T-helper 9 cell (primary cell): ENCODE measurements at places on chromosomes 6 and 20.

DNA sequence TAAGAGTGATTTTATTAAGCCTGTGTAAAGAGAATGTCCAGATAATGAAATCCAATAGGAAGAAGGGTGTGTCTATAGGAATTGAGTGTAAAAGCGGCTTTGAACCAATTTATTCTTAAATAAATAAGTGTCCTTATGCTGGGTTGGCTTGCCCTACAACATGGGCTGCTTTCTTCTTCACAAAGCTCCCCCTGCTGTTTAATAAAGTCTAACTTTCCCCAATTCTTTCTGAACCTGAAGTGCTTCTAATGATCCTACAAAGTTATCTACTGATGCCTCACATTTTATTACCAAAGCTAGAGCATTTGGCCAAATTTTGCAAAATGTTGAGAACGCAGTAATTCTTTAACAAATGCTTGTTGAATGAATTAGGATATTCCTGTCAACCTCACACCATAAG is 36.3 kb upstream of the SIRT5 start:
- DNase-seq: no peak

DNA sequence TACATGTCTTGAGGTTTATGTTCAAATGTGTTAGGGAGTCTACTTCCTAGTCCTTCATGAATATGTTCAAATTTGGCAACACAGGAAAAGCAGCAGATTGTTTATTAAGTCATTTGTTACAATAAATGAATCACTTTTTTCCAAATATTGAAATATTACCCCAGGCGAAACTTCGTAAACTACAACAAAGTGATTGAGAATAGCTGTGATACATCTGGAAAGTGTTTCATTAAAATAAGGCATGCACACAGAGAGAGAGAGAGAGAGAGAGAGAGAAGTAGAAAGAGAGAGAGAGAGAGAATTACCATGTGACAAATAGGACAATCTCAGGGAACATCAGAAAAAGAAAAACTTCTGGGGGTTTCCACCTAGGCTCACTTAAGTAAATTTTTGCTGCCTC is 363.1 kb upstream of the PTCHD4 start:
- no peak for DNase-seq

DNA sequence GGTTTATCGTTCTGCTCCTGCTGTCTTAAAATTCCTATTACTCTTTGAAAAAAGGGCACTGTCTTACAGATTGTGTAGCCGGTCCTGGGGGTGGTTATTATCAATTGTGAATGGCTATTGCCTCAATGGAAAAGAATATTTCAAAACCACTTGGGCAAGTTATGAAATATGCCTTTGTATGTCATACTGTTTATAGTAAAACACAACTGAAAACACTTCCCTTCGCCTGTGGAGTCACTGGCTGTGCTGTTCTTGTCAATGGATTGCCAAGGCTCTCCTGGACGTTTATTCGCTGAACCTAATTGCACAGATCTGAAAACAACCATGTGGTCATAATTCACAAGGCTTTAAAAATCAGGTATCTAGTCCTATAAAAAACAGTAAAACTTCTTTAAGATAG is 47.8 kb upstream of the TAGAP start:
- no peak for DNase-seq

DNA sequence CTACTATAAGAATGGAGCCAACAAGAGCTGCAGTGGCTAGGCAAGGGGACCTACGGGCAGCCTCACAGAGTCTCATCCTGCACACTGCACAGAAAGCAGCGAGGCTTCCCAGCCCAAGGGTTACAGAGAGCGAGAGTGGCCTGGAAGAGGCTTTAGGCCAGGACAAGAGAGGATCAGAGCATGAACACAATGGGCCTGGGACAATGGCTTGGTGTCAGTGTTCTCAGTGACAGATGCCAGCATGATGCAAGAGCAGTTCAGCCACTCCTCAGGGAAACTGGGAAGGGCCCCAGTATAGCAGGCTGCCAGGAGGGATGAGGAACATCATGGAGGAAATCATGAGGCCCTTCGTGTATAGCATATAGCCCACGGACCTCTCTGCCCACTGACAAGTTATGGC is 108.0 kb downstream of the NUS1 start:
- no peak for DNase-seq

DNA sequence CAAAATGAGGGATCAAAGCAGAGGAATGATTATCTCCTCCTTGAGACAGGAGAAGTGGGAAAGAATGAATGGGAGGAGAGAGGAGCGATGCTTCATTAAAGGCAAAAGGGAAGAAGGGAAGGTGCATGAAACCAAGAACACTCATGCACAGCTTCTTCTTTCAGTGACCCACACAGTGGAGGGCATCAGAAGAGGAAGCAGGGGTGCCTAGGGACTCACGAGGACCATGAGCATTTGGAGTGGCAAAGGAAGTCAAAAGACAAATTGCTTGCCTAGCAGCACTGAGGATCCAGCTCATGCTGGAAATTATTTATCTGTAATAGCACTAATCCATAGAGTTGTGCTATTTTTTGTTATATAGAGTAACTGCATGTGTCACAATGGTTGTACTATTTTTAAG is 66.1 kb downstream of the SMLR1 start:
- no peak for DNase-seq

- no peak for DNase-seq
Observed at GRCh38 chr6:46220352-46221221, 49.8 kb upstream of the ENPP5 start.

GRCh38 chr6:83193747-83194566 is 800 bp downstream of the RWDD2A start:
- DNase-seq: peak; percentile 23

DNA sequence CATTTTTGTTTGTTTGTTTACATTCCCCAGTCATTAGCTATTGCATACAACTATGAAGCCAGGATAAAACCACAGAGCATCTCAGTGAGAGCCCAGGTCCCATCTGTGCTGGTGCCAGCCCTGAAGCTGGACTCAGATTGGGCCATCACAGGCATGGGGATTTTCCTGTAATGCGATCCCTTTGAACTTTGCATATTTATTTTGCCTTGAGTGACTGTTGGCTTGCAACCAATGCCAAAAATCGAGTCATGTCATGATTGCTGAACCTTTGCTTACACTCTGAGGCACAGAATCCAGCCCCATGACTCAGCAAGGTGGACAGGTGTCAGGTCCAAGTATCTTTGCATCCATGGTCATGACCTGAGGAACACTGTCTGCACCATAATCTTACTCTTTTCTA is 46.2 kb upstream of the GGTLC1 start:
- no peak for DNase-seq

DNA sequence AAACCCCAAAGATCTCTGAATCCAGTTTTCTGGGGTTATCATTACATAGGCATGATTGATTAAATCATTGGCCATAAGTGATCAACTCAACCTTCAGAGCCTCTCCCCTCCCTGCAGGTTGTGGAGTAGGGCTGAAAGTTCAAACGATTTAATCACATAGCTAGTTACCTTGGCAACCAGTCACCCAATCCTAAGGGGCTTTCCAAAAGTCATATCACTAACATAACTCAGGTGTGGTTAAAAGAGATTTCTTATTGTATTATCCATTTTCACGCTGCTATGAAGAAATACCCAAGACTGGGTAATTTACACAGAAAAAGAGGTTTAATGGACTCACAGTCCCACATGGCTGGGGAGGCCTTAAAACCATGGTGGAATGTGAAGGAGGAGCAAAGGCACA is 935.1 kb upstream of the SLC35B3 start:
- no peak for DNase-seq

DNA sequence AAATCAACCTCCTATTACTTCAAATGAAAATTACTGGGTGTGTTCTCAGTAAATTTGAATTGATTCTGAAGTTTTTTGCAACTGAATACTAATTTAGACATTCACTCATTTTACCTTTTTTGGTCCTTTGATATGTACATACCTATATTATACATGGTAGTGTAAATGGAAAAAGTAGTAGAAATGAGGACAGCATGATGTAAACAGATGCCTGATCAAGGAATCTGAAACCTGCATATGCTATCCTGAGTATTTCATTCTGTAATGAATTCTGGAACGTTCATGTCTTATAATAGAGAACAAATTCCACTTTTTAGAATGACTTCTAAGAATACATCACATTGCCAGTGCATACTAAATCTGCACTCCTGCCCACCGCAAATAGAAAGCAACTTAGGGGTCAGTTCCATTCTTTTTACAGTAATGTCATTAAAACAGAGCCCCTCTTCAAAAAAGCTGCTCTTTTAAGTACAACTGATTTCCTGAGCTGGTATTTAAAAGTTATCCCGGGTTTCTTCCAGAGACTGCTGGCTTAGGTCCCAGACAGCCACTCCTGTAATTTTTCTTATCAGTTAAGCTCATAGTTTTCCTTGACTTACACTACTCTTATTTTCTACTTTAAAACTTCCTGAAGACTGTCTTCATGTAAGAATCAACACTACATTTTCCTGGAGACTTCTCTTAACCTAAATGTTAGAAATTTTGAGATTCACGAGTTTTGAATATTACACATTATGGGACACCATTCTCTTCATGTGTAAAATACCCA is 48.4 kb downstream of the MAP3K7 start:
- no peak for DNase-seq

GRCh38 chr6:142708651-142709050 is 236.3 kb downstream of the HIVEP2 start:
- DNase-seq: no peak

DNA sequence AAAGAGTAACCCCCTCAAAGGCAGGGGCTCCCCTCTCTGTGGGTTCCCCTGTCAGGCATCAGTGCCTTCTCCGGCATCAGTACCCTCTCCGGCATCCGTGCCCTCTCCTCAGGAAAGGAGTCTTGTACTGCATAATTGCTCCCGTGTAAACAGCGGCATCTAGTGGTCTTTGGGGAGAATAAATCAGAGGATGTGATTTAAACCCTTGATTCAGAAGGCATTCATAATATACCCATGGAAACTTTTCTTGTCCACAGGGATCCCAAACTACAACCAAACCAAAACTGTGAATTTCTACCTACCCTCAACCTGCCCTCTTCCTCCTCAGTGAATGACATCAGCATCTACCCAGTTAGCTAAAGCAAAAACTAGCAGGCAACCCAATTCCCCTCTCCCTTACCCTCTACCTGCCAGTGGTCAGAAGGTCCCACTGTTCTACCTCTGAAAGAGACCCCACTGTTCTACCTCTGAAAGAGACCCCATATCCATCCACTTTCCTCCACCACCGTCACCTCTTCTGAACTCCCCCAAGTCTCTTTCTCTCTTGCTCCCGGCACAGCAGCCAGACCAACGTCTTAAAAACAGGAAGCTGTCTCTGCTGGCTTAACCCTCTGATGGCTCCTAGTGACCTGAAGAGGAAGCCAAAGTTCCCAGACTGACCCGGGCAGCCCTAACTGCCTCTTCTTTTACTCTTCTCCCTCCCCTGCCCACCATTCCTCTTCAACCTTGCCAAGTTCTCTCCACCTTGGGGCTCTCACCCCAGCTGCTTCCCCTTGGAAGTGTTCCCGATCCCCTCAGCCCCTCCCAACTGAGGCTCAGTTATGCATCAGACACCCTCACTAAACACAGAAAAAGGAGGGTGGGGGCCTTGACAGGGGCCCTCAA is 27.2 kb downstream of the UBE2V1 start:
- peak; percentile 8 for DNase-seq

GRCh38 chr20:14295770-14296309 is 41.6 kb downstream of the FLRT3 start:
- DNase-seq: no peak

DNA sequence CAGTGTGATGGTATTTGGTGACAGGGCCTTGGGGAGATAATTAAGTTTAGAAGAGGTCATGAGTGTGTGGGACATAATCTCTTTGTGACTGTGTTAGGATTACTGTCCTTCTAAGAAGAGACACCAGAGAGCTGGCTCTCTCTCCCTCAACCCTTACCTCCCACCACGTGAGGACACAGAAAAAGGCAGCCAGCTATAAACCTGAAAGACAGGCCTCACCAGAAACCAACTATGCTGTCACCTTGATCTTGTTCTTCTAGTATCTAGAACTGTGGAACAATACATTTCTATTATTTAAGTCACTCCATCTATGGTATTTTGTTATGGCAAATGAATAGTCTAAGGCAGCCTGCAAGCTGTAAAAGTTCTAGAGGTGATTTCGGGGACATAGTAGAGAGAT is 203.7 kb downstream of the OTOR start:
- no peak for DNase-seq

- no peak for DNase-seq
Observed at GRCh38 chr6:163712566-163712961, 298.0 kb downstream of the QKI start.

DNA sequence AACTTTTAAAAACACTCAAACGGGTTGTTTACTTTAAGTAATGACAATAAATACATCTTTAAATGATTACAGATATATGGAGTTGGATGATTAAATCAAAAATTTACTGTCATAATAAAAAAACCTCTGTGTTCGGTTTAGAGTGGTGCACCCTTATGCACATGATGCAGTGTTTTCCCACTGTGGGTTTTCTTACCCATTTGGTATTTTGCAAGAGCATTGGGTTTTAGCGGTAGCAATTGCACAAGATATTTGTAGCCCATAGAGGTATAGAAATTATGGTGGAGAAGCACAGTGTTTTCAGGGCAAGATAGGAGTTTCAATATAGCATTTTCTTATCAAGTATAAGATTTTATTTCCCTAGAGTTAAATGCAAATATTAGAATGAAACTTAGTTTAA is 410.8 kb upstream of the PLCB4 start:
- no peak for DNase-seq

DNA sequence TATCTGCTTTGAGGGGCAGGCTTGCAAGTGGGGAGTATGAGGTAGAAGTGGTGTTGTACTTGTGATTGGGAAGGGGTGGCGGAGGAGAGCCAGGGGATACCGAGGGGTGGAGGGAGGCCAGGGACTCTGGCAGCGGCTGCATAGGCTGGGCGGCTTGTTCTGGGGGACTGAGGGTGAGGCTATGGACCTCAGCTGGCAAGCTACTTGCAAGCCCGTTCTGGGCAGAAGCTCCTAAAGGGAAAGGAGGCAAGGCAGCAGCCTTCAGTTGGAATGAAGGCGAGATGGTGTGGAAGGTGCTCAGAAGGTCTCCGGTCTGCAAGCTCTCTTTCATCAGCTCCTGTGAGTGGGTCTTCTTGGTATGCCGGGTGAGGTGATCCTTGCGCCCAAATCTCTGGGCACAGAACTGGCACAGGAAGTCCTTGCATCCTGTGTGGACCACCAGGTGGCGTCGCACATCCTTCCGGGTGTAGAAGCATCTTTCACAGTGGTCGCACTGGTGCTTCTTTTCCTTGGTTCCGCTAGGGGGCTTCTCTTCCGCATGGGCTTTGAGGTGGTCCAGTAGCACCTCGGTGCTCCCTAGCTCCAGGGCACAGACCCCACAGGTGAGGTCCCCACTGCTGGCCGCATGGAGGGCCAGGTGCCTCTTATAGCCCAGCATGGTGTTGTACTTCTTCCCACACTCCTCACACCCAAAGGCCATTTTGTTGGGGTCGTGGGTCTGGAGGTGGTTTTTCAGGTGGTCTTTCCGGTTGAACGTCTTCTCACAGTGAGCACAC is 66.0 kb downstream of the PLAGL1 start:
- peak; percentile 33 for DNase-seq

DNA sequence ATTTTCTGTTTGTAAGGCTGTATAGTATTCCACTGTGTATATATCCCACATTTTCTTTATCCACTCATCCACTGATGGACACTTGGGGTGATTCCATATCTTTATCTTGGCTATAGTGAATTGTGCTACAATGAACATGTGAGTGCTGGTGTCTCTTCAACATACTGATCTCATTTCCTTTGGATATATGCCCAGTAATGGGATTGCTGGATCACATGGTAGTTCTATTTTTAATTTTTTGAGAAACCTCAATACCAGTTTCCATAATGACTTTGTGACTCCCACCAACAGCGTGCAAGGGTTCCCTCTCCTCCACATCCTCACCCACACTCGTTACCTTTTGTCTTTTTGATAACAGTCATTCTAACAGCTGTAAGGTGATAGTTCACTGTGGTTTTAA is 166.0 kb downstream of the ARHGAP18 start:
- no peak for DNase-seq

- no peak for DNase-seq
Observed at GRCh38 chr6:44663860-44664634, 276.5 kb downstream of the CDC5L start.
